ENCODE measurements at places on chromosomes 3 and 15. TPM values are rescaled to one million over a fixed set of nuclear protein-coding genes. Genes with fewer than 3 reads are reported as not detected.

- no peak overlapping the region for H3K27ac ChIP-seq
- H3K27me3 ChIP-seq = no peaks in the 10 kb centered on the region
- H3K4me3 ChIP-seq = no peak overlapping the region
- H3K36me3 ChIP-seq = no peaks in the 10 kb centered on the region
- no peaks in the 10 kb centered on the region for H3K4me1 ChIP-seq
- no peak for DNase-seq
These were observed 69.3 kb upstream of the BFSP2 start for GRCh38 chr3:133330522-133330921.

- no peaks in the 10 kb centered on the region for H3K36me3 ChIP-seq
- no peak overlapping the region for H3K4me3 ChIP-seq
- peak; percentile 27 for DNase-seq
- H3K27ac ChIP-seq = no peak overlapping the region
- no peaks in the 10 kb centered on the region for H3K4me1 ChIP-seq
These were observed 28.2 kb downstream of the C3orf62 start for GRCh38 chr3:49248840-49249227.

DNA sequence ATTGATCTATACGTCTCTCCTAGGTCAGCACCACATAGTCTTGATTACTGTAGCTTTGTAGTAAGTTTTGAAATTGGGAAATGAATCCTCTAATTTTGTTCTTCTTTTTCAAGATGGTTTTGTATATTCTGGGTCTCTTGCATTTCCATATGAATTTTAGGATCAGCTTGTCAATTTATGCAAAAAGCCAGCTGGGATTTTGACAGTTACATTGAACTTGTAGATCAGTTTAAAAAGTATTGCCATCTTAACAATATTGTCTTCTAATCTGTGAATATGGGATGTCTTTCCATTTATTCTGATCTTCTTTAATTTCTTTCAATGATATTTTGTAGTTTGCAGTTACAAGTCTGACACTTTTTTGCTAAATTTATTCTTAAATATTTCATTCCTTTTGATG is 5.6 kb upstream of the PRR23E start:
- no peaks in the 10 kb centered on the region for H3K36me3 ChIP-seq
- DNase-seq = no peak
- H3K4me3 ChIP-seq = no peak overlapping the region
- H3K27ac ChIP-seq = no peak overlapping the region

GRCh38 chr3:29277249-29277648 is 3.6 kb upstream of the RBMS3 start:
- no peak overlapping the region for H3K27ac ChIP-seq
- H3K27me3 ChIP-seq = no peaks in the 10 kb centered on the region
- H3K36me3 ChIP-seq = no peaks in the 10 kb centered on the region
- H3K4me3 ChIP-seq = no peak overlapping the region
- peaks cover 11% of the 10 kb centered on the region for H3K4me1 ChIP-seq
- DNase-seq = no peak

- DNase-seq = no peak
- no peak overlapping the region for H3K27ac ChIP-seq
- H3K4me1 ChIP-seq = no peaks in the 10 kb centered on the region
- H3K27me3 ChIP-seq = no peaks in the 10 kb centered on the region
- no peak overlapping the region for H3K4me3 ChIP-seq
- H3K36me3 ChIP-seq = no peaks in the 10 kb centered on the region
These were observed 111.3 kb upstream of the SLC7A14 start for GRCh38 chr3:170697131-170697530.

DNA sequence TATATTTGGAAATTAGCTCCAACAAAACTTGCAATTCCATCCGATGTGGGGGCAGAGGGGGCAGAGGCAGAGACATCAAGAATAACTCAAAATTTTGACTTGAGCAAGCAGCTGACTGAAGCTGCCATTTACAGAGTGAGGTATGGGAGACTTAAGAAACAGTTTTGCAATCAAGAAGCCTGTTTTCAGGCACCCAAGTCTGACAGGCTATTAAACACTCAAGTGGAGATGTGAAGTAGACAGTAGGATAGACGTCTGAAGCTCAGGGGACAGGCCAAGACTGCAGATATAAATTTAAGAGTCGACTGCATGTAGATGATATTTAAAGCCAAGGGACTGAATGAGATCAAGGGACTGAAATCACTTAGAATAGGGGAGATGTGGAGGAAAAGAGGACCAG is 9.9 kb upstream of the SH3BP5 start:
- H3K36me3 ChIP-seq = no peaks in the 10 kb centered on the region
- H3K27me3 ChIP-seq = no peaks in the 10 kb centered on the region
- peaks cover 83% of the 10 kb centered on the region for H3K4me1 ChIP-seq
- no peak for DNase-seq

GRCh38 chr15:57681011-57681410 is 25.5 kb upstream of the POLR2M start:
- H3K27ac ChIP-seq = no peak overlapping the region
- H3K27me3 ChIP-seq = no peaks in the 10 kb centered on the region
- H3K4me3 ChIP-seq = no peak overlapping the region
- H3K4me1 ChIP-seq = no peaks in the 10 kb centered on the region
- DNase-seq = no peak

DNA sequence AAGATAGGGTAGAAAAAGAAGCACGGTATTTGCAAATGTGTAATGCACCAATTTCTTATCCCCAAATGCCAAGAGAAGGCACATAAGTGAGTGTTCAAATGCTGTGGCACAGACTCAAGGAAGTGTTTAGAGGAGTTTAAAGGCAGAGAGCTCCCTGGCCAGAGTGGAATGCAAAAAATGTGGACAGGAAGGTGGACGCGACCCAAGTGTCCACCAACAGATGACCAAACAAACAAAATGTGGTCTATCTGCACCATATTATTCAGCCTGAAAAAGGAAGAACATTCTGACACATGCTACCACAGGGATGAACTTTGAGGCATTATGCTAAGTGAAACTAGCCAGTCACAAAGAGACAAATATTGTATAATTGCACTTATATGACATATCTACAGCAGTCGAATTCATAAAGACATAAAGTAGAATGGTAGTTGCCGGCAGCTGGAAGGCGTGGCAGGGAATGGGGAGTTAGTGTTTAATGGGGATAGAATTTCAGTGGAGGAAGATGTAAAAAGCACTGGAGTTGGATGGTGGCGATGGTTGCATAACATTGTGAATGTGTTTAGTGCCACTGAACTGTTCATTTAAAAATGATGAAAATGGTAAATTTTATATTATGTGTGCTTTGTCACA is 126.6 kb downstream of the SRGAP3 start:
- no peak overlapping the region for H3K4me3 ChIP-seq
- no peaks in the 10 kb centered on the region for H3K27me3 ChIP-seq
- H3K36me3 ChIP-seq = no peaks in the 10 kb centered on the region
- H3K4me1 ChIP-seq = no peaks in the 10 kb centered on the region
- no peak for DNase-seq

DNA sequence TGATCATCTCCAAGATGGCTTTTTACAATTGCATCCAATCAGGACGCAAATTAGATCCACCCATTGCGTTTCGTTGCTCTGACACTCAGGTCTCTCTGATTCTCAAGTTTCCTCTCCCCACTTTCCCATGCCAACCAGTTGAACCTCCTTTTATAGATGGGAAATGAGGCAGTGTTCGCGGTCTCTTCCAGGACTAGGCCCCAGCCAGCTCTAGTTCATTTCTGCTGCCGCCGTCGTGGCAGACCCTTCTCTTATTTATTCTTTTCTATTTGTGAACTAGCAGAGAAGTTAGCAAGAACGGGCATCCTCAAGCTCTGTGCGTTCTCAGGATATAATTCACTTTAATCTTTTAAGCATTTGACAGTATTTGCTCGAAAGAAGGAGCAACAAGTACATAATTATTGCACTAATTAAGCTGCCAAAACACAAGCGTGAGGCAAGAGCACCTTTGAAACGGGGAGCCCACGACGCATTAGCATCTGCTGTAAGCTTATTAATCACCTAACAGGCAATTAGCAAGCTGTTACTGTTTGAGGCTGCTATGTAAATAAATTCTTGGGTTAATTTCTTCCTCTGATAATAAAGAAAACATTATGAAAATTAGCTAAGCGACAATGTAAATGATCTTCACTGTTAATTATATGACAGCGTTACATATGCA is 246.4 kb upstream of the TLE3 start:
- H3K27ac ChIP-seq = no peak overlapping the region
- H3K27me3 ChIP-seq = peaks cover 6% of the 10 kb centered on the region
- no peak for DNase-seq
- no peak overlapping the region for H3K4me3 ChIP-seq

GRCh38 chr15:25734680-25735355 is 128.3 kb downstream of the ATP10A start:
- H3K4me3 ChIP-seq = no peak overlapping the region
- no peak for DNase-seq
- peaks cover 5% of the 10 kb centered on the region for H3K4me1 ChIP-seq
- peaks cover 4% of the 10 kb centered on the region for H3K27me3 ChIP-seq
- H3K27ac ChIP-seq = no peak overlapping the region
- no peaks in the 10 kb centered on the region for H3K36me3 ChIP-seq

DNA sequence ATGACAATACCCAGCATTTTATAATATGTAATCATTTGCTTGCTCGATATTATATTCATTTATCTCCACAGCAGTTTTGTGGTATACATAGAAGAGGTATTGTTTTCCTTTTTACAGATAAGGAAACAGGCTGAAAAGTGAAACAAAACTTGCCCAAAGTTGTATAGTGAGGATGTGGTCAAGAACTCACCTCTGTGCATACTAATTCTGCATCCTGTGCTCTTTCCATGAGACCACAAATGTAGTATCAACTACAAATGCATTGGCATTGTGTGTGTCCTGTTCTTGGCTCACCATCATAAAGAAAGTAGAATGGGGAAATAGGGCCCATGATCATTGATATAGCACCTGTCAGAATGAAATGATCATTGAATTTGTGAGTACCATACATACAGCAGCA is 167.3 kb downstream of the NECTIN3 start:
- peaks cover 2% of the 10 kb centered on the region for H3K27me3 ChIP-seq
- no peak for DNase-seq
- no peaks in the 10 kb centered on the region for H3K4me1 ChIP-seq
- no peaks in the 10 kb centered on the region for H3K36me3 ChIP-seq
- H3K4me3 ChIP-seq = no peak overlapping the region

DNA sequence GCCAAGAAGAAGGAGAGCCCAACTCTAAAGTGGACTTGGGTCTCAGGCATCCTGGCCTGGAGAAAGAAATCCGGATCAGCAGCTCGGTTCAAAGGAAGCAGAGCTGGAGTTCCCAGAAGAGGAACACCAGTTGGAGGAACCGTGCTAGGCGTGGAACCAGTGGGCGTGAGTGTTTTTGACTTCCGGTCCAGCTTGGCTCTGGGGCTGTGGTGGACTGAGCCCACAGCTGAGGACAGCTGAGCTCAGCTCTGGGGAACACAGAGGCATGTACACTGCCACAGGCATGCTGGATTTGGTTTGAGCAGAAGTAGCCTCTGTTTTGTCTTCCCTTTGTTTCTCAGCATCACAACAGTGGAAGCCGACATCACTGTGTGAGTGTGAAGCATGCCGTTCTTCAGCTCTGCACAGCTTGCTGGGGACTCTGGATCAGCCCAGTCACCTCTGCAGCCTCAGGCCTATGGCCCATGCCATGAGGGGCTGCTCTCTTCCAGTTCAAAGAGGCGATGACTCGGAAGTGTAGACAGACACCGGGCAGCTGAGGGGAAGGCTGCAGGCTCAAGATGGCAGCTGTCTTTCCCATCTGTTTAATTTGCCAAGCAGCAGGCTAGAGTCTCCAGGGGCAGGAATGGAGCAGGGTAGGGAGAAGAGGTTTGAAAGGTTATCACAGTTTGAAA is 185.8 kb upstream of the UBE3A start:
- H3K4me3 ChIP-seq = no peak overlapping the region
- no peaks in the 10 kb centered on the region for H3K36me3 ChIP-seq
- H3K4me1 ChIP-seq = no peaks in the 10 kb centered on the region
- no peak for DNase-seq
- no peak overlapping the region for H3K27ac ChIP-seq

GRCh38 chr3:191269289-191270085 is 59.7 kb upstream of the CCDC50 start:
- H3K4me1 ChIP-seq = peaks cover 31% of the 10 kb centered on the region
- peak overlapping the region; percentile 29 for H3K4me3 ChIP-seq
- no peaks in the 10 kb centered on the region for H3K36me3 ChIP-seq
- peak; percentile 64 for DNase-seq

DNA sequence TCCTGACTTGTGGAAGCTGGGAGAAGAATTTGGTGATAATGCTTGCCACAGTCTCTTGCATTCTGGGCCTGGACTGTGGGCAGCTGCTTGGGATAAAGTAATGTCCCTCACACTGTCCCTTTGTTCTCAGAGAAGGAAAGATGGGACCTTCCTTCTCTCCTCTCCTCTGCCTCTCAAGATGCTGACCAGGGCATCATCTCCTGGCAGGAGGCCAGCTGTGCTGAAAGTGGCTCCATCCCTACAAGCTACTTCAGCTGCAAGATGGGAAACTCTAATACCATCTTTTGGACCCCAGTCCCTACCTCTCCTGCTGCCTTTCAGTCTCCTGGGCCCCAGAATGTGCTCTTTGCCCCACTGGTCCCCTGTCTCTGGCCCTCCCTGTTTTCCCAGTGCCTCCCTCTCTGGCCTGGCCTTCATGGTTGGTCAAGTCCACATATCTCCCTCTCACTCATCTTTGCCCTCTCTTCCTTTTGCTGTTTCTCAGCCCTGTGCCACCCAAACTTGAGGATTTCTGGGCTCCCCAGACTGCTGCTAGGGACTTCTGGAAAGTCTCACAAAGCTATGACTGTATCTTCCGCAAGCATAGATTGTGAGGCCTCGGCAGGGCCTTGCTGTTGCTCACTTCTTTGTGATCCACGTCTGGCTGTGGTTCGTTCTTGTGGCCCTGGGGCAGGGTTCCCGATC is 7.1 kb upstream of the SLC6A20 start:
- no peaks in the 10 kb centered on the region for H3K27me3 ChIP-seq
- H3K36me3 ChIP-seq = no peaks in the 10 kb centered on the region
- no peaks in the 10 kb centered on the region for H3K4me1 ChIP-seq
- H3K4me3 ChIP-seq = no peak overlapping the region

DNA sequence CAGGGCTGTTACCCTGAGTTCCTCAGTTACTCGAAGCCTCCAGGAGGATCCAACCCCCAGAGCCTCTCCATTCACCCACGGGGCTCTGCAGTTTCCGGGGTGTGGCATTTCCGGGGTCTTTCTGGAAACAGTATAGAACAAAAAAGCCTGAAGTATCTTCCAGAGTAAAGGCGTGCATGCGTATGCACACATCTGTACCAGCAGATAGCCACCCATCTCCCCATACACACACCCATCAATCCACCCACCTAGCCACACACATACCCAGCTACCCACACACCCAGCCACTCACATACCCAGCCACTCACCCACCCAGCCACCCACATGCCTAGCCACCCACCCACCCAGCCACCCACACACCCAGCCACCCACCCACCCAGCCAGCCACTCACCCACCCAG is 2.9 kb upstream of the DNAJB8 start:
- no peak overlapping the region for H3K4me3 ChIP-seq
- no peaks in the 10 kb centered on the region for H3K4me1 ChIP-seq
- DNase-seq = no peak
- no peaks in the 10 kb centered on the region for H3K36me3 ChIP-seq

GRCh38 chr3:11185564-11186317 is 31.4 kb downstream of the HRH1 start:
- no peaks in the 10 kb centered on the region for H3K27me3 ChIP-seq
- no peak overlapping the region for H3K27ac ChIP-seq
- H3K36me3 ChIP-seq = no peaks in the 10 kb centered on the region
- H3K4me3 ChIP-seq = no peak overlapping the region

Gene POPDC2
- polyA plus RNA-seq = 9.5 TPM

Gene C15orf39
- polyA plus RNA-seq = 15.1 TPM

Gene GOLGA6L7
- polyA plus RNA-seq = not detected

Gene MYO5C
- polyA plus RNA-seq = 0.54 TPM

Gene CIB2
- polyA plus RNA-seq = 2.7 TPM

Gene SHC4
- polyA plus RNA-seq = 0.04 TPM

Gene ERC2
- not detected for polyA plus RNA-seq

Gene MYRIP
- polyA plus RNA-seq = 0.03 TPM

Gene GTF2A2
- 60.0 TPM for polyA plus RNA-seq

Gene COX5A
- 77.3 TPM for polyA plus RNA-seq

Gene CPNE9
- polyA plus RNA-seq = 0.30 TPM

Gene P4HTM
- polyA plus RNA-seq = 58.3 TPM

Gene ATP13A4
- polyA plus RNA-seq = 2.6 TPM

Gene SHF
- polyA plus RNA-seq = 1.6 TPM

Gene CLDN11
- 0.26 TPM for polyA plus RNA-seq

Data from B cell (primary cell).